ENCODE measurements at places on chromosomes 13 and 19.

DNA sequence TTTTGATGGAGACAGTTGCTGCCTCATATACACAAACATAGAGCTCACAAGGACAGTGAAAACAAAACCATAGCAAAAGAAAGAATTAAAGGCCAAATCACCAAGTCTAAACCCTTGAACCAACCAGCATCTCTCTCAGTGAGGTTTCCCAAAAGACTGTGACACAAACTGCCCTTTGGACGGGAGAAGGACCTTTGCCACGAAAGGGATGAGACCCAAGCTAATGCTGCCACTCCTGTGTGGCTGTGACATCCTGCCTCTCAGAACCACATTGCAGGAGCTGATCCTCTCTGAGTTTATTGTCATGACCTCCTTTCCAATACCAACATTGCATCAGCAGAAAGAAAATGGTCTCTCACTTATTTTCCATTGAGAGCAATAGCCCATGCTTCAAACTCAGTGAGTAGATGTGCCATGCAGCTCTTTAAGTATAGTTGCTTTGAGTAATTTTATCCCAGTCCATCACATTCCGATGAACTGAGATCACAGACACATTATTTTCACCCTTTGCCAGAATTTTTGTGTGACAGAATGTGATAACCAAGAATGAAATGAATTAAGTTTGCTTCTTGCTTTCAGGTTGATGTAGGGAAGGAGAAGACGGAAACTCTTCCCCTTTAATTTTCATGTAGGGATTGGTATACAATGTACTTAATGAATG lies 133.5 kb upstream of the IRS2 start:
- no peak for DNase-seq

DNA sequence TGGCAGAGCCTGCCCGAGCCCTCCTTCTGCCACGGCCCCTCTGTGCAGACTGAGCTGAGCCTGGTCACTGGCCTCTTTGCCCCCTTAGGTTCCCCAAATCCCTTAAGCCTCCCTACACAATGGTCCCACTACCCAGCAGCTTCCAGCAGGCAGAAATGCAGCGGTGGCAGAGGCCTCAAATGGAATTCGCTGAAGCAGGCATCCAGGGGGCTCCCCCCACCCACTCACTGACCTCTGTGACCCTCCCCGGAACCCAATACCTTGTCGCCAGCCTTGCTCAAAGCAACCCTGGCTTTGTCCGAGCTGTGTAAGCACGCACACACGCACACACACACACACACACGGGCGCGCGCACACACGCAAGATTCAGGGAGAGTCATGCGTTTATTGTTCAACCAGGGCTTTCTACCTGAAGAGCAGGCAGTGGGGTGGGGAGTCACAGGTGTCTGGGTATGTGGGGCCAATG lies at the start of gene LIM2:
LIM2 (minus strand) TSS at position 51 of the 466 bp plus-strand sequence. CDS start 531 bp downstream, outside the sequence.
- DNase-seq, result no peak

- DNase-seq, result no peak
These were observed 244.5 kb downstream of the OXGR1 start for GRCh38 chr13:96749825-96750224.

- DNase-seq, result no peak
These were observed 2.7 kb downstream of the C2CD4C start for GRCh38 chr19:406135-406781.

DNA sequence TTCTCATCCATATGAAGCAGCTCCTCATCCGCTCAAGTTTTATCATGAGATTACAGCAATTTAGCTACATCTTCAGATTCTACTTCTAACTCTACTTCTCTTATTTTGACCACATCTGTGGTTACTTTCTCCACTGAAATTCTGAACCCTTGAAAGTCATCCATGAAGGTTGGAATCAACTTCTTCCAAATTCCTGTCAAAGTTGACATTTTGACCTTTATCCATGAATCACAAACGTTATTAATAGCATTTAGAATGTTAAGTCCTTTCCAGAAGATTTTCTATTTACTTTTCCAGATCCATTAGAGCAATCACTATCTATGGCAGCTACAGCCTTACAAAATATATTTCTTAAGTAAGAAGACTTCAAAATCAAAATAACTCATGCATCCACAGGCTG lies 421.7 kb upstream of the GPC6 start:
- DNase-seq, result no peak

GRCh38 chr19:39133431-39134270 lies 8.1 kb downstream of the PAK4 start:
- no peak for DNase-seq

DNA sequence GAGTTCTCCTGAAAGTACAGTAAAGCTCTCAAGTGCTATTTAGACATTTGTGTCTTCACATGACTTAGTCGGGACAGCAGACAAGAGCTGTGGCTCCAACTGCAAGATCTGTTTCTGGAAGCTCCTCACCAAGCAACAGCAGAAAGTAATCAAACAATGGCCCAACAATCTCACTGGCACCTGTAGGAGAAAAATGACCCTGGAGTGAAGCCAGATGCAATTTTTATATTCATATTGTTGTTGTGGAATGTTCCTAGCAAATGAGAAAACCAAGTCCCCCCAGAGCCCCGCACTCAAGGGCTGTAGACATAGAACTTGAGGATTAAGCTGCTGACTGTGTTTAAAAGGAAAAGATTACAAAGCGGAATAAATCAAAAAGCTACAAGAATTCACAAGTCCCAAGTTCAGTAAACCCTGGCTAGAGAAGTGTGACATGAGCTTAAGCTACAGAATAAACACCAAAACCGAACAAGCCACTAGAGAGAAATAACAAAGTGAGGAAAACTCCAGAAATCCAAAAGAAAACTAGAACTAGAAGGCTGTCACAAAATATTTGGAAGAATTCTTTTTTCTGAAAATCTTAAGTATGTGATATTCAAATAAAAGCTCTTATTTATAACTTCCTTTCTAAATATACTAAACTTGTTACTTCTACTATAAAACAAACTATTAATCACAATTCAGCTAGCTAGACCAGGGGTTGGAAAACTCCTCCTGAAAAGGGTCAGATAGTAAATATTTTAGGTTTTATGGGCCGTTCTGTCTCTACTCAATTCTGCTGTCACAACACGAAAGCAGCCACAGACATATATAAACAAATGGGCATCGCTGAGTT lies 454.5 kb downstream of the SUCLA2 start:
- DNase-seq, result no peak

- DNase-seq, result no peak
These were observed 34.0 kb downstream of the PIN1 start for GRCh38 chr19:9868983-9869617.

DNA sequence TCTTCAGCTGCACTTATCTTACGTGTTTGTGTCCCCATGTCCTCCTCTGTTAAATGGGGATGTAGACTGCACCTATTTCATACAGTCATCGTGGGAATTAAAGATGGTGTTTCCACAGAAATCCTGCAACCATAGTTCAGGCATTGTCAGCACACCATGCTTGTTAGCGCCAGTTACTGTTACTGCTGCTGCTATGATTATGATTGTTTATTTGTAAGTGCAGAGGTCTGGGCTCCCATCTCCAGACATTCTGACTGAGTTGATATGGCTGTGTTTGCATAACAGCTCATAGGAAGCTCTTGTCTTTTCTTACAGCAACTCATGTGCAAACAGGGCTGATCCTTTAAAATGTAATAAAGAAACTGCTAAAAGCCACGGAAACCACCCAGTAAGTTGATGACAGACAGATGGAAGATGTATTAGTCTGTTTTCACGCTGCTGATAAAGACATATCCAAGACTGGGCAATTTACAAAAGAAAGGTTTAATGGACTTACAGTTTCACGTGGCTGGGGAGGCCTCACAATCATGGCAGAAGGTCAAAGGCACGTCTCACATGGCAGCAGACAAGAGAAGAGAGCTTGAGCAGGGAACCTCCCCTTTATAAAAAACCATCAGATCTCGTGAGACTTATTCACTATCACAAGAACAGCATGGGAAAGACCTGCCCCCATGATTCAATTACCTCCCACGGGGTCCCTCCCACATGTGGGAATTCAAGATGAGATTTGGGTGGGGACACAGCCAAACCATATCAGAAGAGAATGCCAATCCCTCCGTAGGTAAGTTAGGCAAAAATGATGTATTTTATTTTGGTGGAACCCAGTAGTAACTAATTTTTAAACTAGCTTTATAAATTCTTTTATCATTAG lies 1.6 kb downstream of the ZSCAN5A start:
- DNase-seq, result no peak

- DNase-seq, result no peak
These were observed 30.3 kb upstream of the EHD2 start for GRCh38 chr19:47682939-47683338.

DNA sequence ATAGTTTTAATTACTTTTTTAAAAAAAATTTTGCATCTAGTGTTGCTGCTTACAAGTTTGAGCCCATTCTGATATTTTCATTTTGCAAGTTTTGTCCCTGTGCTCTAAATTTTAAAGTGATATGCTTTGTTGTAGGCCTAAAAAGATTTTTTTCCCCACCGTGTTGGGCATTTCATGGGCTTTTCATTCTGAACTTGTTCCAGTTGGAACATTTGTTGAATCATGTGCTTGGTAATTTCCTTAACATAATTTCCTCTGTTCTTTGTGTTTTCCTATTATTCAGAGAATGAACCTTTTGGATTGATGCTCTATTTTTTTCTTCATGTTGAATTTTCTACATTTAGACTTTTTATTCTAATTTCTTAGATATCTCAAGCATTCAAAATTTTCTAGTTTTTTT lies 206.4 kb upstream of the SPRY2 start:
- DNase-seq, result no peak

DNA sequence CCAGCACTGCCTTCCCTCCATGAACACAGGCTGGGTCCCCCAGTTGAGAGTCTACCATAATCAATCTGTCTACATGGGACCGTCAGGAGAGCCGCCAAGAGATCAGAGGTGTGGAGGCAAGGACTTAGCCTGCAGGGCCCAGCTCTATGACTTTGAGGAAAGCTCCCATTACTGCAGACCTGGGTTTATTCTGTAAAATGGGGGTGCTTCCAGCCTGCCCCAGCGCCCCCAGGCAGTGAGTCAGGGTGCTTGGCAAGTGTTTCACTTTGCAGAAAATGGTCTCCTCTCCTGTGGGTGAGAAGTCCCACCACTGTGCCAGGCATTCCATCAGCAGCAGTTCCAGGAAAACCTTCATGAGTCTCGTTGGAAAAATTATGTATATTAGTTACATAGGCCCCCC lies 75.5 kb upstream of the VSTM2B start:
- no peak for DNase-seq

DNA sequence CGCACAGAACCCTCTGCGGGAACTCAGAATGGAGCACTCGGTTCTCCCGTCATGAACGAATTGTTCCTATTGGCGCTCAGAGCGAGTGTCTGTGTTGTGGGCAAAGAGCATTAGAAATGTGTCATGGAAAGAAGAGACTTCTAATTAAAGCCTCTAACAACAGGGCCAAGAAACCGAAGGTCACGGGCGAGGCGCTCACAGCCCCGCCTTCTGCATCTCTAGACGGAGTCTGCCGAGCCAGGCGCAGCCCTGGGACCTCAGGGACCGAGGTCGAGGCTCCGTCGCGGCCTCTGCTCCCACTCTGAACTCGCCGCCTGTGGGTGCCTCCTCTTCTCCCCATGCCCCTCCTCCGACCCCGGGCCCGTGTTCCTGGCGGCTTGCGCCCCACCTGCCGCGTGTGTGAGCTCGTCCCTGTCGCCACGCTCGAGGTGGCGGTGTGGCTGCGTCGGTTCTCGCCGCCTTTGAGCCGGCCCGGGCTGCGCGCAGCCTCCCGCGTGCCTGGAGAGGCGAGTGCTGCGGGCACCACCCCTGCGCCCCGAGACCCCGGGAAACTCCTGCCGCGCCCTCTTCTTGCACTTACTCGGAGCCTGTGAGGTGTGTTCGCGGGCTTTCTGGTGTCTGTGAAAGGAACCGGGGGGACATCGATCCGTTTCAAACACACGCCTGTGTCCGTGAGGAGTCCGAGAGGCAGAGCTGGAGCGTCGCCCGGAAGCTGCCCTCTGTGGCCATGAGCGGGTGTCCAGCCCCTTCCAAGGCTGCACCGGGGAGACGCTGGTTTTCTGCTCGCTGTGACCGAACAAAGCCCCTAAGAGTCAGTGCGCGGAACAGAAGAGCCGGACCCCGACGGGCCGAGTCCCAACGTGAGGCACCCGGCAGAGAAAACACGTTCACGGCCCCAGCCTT lies 45.4 kb upstream of the SPACA7 start:
- no peak for DNase-seq

GRCh38 chr13:77316430-77316829 lies 10.5 kb downstream of the MYCBP2 start:
- DNase-seq, result no peak

DNA sequence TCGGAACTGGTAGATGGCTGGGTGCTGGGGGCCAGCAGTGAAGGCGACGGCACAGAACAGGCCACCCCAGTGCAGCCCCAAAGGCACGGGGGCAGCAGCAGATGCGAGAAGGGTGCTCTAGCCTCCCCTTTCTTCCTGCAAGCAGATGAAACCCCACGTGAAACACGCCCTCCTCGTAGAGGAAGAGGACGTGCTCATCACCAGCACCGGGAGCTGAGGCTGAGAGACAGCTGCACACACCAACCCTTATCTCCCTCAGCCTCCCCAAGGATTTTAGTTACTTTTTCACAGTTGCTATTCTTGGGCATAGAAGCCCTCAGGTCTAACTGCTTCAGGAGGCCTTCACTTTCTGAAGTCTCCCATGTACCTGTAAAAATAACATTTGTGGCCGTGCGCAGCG lies 11.9 kb downstream of the ZNF787 start:
- no peak for DNase-seq

DNA sequence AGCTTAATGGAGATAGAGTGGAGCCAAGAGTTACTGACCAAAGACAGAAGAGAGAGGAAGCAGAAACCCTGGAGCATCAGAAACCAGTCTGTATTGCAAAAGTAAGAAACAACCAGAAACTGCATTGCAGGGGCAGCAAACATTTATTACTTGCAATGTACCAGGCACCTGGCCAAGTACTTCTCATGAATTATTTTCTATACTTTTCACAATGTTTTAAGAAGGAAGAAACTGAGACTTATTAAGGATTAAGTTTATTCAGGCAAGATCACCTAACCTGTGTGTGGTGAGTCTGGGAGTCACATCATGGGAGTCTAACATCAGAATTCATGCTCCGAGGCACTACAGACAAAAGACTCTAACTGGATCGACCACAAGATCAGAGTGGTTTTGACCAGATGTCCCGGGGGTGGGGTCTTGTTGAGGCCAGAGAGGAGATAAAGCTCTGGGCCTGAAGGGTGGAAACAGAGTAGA lies 47.4 kb downstream of the TNFRSF19 start:
- DNase-seq, result no peak

DNA sequence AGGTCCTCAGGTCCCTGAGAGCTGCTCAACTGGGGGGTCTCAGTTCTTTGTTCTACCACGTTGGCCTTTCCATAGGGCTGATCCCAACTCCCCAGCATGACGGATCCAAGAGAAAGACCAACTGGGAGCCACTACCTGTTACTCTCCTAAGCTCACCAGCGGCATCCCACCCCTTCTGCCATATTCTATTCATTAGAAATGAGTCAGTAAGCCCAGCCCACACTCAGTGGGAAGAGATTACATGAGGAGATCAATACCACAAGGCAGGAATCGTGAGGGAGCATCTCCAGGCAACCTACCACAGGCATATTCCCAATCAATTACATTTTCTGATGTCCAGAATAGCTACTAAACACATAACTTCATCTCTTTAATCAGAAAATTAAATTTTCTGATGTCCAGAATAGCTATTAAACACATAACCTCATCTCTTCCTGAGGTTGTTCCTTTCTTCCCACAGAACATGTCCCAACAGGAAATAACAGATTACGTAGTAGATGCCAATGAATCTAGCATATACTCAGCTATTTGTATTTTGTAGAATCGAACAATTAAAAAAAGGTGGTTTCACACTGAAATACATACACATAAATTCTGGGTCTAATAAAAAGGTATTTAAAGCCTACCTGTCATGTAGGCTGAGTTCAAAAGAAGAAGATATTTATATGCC lies 708.1 kb upstream of the ARGLU1 start:
- DNase-seq, result no peak
